ENCODE measurements at places on chromosomes 6 and 20.
A peak's percentile ranks its signal among the peaks of the same experiment; 100 is the strongest.

DNA sequence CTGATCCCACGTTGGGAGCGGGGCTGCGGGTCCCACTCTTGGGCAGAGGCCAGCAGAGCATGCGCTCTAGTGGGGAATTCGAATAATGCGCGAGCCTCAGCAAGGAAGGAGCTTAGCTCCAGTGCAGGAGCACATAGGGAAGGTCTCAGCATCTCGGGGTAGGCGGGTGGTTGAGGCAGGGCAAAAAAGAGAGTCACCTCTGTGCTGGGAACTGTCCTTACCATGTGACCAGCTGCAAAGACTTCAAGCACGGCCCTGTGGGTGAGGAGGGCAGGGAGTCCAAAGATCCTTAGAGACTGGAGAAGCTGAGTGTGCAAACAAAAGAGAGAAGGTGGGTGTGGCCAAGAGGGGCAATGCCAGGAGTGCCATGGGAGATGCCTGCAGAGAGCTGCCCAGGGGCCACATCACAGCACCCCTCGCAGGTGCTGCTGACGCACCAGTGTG lies 79.2 kb upstream of the CD93 start:
- no peak for DNase-seq

DNA sequence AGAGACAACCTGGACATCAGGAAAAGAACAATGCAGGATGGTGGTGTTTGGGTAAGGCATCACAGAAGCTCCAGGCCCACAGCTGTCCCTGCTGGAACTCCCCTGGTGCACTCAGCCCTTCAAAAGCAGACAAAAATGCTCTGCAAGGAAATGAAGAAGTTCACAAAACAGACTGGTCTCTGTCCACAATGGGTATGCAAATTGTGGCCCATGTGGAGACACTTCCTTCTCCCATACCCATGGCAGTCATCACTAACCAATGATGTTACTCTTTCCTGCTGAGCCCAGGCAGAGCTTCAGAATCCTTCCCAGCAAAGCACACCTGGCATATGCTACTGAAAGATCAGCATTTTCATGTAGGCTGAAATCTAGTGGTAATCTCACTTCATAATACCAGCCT lies 42.6 kb upstream of the PXDC1 start:
- DNase-seq: no peak

- DNase-seq: no peak
These were observed 155.3 kb upstream of the MAFB start for GRCh38 chr20:40844332-40844731.

DNA sequence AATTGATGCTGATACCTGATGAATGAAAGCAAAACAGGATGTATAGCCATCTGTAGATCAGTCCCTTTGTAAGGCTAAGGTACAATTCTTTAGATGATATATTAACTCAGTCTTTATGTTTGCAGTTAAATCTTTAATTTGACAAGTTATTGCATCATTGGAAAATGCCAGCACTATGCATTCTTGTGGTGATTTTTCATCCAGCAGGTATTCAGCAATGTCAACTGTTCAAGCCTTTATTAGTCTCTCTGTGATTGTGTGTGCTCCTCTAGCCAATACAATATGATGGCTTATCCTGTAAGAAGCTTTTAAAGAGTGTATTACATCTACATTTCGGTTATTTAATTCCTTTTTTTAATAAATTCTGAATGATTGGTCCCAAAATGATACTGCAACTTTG lies 34.3 kb downstream of the HLA-DMB start:
- DNase-seq: no peak

- DNase-seq: no peak
These were observed 69.2 kb downstream of the TPD52L1 start for GRCh38 chr6:125222531-125223455.

GRCh38 chr6:21039926-21040325 lies 505.7 kb downstream of the CDKAL1 start:
- no peak for DNase-seq

GRCh38 chr20:50450881-50451752 lies 59.1 kb upstream of the PTPN1 start:
- peak; percentile 55 for DNase-seq

GRCh38 chr6:63349401-63349800 lies 29.6 kb upstream of the LGSN start:
- DNase-seq: no peak

DNA sequence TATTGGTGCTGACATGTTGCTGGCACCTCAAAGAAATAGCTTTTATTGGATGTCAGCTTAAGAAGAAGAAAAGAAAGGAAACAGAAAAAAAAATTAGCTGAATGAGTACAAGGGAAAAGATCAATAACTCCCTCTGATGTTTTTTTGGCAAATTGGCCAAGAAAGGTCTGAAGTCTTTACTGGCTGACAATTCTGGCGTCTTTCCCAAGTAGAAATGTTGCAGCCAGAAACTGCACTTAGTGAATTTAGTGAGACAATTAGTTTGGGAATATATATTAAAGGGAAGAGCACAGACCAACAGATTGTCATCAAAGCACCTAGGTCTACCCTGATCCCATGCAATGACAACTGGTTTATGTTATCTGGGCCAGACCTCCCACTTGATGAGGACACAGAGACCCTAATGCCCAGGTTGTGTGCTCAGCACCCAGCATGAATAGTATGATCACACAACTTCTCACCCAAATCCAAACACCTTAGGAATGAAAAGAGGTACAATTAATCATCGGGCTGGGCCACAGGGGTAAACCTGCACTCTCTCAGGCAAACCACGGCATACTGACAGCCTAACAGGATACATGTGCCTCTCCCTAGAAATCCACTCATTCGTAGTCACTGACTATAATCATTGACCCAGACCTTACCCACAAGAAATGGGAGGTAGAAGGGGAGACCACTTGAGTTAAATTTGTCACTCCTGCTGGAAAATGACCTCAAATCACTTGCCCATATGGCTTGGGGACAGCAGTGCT lies 612.3 kb upstream of the ARID1B start:
- no peak for DNase-seq

DNA sequence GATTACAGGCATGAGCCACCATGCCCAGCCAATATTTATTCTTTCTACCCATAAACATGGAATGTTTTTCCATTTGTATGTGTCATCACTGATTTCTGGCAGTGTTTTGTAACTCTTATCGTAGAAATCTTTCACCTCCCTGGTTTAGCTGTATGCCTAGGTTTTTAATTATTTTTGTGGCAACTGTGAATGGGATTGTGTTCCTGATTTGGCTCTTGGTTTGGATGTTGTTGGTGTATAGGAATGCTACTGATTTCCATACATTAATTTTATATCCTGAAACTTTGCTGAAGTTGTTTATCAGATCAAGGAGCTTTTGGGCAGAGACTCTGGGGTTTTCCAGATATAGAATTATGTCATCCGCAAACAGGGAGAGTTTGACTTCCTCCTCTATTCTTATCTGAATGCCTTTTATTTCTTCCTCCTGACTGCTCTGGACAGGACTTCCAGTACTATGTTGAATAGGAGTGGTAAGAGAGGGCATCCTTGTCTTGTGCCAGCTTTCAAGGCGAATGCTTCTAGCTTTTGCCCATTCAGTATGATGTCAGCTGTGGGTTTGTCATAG lies 198.6 kb downstream of the ZDHHC14 start:
- DNase-seq: no peak

GRCh38 chr6:2020909-2021308 lies 224.5 kb downstream of the GMDS start:
- DNase-seq: no peak

DNA sequence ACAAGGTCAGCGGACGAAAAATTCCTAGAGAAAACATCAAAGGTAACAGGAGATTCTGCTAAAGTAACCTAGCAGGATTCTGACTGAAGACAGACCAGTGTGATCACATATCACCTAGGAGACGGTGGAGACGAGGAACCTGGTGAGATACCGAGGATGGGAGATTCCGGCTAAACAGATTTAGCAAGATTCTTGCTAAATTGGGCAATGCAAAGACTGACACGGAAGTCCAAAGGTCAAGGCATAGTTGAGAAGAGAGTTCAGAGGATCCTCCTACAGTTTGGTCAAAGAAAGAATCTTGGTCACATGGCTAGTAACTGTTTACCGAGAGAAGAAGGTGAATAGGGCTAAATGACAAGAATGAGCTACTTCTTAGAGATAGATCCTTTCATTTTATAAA lies 61.1 kb downstream of the TMEM170B start:
- DNase-seq: no peak

GRCh38 chr6:44074439-44074812 lies 52.8 kb downstream of the MRPL14 start:
- peak; percentile 67 for DNase-seq

DNA sequence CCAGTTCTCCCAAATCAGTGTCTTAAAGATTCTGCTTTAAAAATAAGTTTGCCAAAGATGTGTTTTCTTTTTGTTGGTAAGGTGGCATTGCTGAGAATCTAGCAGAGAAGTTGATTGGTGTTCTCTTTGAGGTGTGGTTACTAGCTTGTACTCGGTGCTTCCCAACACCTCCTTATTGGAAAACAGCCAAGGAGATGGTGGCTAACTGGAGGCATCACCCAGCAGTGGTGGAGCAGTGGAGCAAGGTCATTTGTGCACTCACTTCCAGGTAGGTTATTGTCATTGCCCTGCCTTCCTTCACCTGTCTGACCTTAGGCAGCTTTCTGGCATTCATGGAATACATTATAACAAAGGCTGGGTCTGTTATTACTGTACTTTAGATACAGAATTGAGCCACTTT lies 26.7 kb downstream of the RALGAPB start:
- no peak for DNase-seq

DNA sequence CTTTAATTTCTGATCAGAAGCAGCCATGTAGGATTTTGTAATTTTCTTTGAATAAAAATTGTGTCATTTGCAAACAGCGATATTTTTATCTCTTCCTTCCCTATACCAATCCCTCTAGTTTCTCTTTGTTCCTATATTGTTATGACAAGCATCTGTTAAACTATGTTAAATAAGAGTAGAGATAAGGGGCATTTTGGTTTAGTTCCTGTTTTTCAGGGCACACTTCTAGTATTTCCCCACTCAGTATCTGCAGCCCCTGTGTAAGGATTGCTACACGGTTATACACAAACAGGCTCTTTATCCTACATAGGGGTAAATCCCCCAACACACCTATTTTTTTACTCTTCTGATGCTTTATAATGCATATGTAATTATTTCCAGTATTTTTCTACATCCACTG lies 42.1 kb downstream of the TRERF1 start:
- DNase-seq: no peak

GRCh38 chr6:117503211-117503610 lies 20.7 kb downstream of the DCBLD1 start:
- DNase-seq: no peak

- DNase-seq: no peak
These were observed 170.1 kb downstream of the HS3ST5 start for GRCh38 chr6:114172576-114173260.

All from tibial nerve (tissue), 4 donors.